ENCODE measurements at places on chromosomes 11 and 22.

DNA sequence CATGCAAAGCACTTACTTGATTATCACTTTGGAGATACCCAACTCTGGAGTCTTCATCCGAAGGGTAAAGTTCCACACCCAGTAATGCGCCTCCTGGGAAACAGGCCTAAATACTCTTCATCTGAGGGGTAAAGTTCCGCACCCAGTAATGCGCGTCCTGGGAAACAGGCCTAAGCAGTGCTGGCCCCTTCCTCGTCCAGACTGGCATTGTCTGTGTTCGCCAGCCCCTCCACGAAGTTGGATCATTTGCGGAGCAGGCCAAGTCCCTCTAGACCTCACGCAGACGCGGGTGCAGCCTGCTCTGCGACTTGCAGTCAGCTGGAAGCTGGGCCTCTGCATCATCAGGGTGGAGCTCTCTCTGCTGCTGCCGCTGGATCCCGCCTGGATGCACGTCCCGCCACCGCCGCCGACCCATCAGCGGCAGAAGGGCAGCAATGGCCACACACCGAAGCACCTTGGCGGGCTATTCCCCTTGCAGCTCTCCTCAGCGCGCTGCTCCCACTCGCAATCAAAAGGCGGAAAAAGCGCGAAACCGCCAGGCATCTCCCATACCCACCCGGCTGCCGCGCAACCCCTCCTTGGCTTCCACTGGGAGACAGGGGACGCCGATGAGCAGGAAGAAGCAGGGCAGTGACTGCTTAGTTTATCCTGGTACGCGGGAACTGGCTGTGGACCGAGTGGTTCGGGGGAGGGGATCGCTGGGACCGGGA is 34.1 kb upstream of the GLYATL1 start:
- DNase-seq: peak; percentile 66

DNA sequence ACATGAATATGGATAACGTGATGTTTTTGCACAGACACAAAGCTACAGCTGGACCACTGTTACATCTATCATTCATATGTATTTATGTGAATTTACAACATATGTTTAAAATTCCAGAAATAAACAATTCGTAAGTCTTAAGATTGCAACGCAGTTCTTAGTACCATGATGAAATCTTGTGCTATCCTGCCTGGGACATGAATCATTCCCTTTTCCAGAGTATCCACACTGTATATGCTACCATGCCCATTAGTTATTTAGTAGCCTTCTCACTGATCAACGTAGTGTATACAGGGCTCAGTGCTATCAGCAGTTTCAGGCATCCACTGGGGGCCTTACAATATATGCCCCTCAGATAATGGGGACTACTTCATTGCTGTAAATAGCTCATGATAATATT is 4.3 kb downstream of the ATL3 start:
- DNase-seq: peak; percentile 80

DNA sequence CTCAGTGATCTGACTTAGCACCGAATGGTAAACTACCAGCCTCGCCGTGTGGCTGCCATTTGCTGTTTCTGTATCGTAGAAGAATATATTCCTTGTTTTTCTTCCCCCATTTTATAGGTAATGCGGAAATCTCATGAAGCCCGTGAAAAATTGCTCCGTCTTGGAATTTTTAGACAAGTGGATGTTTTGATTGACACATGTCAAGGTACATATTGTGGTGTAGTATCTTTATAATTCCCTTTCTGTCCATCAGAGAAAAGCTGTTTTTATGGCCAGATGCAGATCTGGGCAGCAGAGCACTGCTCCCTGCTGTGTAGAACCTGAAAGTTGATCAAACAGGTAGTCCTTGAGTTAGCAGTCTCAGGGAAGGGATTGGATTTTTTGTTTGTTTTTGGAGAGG is 13.4 kb downstream of the SAMM50 start:
- no peak for DNase-seq

- no peak for DNase-seq
Measured at GRCh38 chr11:118791961-118792569, 1.1 kb upstream of the DDX6 start.

DNA sequence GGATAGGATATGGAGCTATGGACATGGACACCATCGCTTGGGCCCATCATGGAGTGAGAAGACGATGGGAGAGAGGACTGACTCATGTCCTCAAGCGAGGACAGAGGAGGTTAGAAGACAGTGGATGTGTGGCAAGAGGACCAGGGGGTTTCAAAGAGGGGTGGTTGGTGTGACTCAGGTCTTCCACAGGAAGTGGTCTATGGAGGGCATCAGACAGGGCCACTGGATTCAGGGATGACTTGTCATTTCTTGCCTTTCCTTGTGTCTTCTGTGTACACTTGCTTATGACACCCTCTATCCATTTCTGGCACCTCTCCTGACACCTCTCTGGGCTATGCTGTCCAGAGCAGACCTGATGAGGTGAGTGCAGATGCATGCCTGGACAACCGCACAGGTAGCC is 115.4 kb downstream of the OSBP2 start:
- no peak for DNase-seq

GRCh38 chr22:32407312-32407711 is 4.7 kb downstream of the RTCB start:
- no peak for DNase-seq

DNA sequence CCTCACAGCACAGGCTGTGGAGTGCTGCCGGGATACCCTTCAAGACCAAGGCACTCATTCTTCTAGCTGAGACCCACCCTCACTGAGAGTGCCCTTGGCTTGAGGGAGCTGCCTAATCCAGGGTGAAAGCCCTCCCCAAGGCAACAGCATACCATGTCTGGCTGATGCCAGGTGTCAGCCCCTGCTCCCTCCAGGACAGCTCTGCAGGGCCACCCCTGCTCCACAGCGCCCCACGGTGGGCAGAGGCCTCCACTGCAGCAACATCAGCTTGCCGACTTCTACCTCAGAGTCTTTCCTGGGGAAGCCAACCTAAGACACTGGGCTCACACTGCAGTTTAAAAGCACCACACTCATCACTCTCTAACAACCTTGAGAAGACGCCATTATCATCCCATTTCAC is 29.0 kb downstream of the TTLL1 start:
- DNase-seq: peak; percentile 23

GRCh38 chr11:104962852-104963251 is 5.5 kb downstream of the CASP4 start:
- no peak for DNase-seq

All from fibroblast of mammary gland (primary cell).